ENCODE measurements at places on chromosomes 6 and 20.

DNA sequence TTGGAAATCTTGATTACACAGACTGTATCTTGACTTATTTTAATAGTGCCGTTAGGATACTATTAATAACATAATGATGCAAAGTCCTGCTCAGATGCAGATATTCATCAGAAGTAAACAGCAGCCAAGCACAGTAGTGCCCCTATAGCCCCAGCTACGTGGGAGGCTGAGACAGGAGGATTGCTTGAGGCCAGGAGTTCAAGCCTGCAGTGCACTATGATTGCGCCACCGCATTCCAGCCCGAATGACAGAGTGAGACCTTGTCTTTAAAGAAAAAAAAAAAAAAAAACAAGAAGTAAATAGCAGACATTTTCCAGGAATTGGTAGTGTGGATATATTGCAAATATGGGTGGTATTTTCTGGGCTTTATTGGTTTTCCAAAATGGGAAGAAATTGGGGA lies 61.8 kb downstream of the TULP4 start:
- no peak for DNase-seq

DNA sequence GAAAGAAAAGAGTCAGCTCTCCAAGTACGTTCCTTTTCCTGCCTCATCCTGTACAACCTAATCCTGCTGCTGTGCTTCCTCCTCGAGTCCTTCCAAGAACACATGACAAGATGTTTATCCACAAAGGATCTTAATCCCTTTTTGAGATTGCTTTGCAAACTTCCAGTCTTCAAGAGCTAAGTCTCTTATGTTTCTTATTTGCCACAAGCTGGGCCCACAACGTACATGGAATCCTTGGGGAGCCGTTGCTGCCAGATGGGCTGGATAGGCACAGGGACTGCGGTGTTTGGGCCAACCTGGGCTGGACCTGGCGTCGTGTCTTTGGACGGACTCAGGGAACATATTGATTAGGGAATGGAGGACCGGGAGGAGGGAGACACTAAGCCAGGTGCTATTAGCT lies 79.7 kb upstream of the AFDN start:
- no peak for DNase-seq

DNA sequence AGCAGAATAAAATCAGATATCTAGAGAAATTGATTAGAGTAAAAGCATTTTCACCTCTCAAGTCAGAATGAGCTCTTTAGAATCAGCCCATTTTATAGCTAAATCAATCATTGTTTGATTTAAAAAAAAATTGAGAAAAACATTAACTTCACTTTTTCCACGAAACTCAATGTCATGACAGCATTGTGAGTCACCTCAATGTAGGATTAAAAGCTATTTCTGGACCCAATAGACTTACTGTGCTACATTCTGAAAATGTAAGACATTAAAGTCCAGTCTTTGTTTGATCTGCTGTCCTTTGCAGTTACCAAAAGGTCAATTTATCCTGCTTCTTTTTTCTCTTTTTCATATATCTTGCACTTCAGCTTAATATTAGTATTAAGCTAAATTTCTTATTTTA lies 519.4 kb upstream of the ZNF337 start:
- DNase-seq, result no peak

GRCh38 chr6:44051515-44051914 lies 75.7 kb downstream of the MRPL14 start:
- DNase-seq, result no peak

GRCh38 chr20:34045930-34046725 lies 52.4 kb downstream of the RALY start:
- DNase-seq, result no peak

GRCh38 chr6:12232339-12232738 lies 57.8 kb upstream of the EDN1 start:
- DNase-seq, result no peak

GRCh38 chr20:36116807-36117441 lies 37.6 kb upstream of the EPB41L1 start:
- DNase-seq, result no peak

DNA sequence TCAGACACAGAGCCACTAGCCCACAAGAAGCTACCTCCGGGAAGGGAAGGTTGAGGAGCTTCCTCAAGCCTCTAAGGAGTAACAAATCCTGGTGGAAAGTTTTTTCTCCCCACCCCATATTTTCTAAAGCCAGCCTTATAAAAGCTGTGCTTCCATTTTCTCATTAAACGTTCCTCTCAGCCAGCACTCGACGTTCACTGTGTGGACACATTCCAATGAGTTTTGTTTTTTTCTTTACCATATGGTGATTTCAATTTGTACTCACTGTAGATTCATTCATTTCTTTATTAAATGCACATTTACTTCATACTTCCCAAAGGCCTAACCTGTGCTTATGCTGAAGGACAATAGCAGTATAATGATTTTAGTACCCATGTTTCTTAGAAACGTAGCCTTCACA lies 194.4 kb upstream of the FLRT3 start:
- DNase-seq, result no peak

GRCh38 chr6:28653876-28654275 lies 128.2 kb downstream of the GPX5 start:
- DNase-seq, result no peak

- DNase-seq, result no peak
Measured at GRCh38 chr6:116015983-116016382, 44.7 kb downstream of the FRK start.

- DNase-seq, result no peak
Measured at GRCh38 chr6:108194503-108194902, 28.7 kb downstream of the NR2E1 start.

DNA sequence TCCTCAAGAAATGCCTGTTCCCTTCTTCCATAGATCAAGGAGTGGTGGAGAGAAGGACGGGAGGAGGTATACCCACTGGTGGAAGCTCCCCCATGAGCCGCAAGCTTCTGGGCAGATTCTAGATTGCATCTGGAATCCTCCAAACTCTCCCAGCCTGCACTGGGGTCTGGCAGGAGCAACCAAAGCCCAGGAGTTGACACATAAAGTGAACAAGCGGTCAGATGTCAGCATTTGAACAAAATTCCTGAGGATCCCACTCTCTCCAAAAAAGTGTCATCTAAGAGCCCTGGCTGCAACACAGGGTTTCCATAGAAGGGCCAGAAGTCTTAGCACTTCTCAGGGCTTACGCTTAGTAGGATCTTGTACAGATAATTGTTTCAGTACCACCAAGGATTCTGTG lies 88.2 kb downstream of the KCNB1 start:
- DNase-seq, result no peak

Measured in activated CD8-positive, alpha-beta T cell treated with anti-CD3 and anti-CD28 coated beads for 36 hours (primary cell).